Ammon's horn (tissue), 1 donor: ENCODE measurements at places on chromosomes 6 and 20.

- DNase-seq: no peak
Measured at GRCh38 chr6:37501632-37502491, 2.2 kb upstream of the CCDC167 start.

GRCh38 chr20:60060593-60060992 is 102.4 kb downstream of the CDH26 start:
- no peak for DNase-seq

- no peak for DNase-seq
Measured at GRCh38 chr6:67608099-67608749, 1026.9 kb upstream of the ADGRB3 start.

- DNase-seq: no peak
Measured at GRCh38 chr6:112563368-112563767, 216.2 kb downstream of the RFPL4B start.

DNA sequence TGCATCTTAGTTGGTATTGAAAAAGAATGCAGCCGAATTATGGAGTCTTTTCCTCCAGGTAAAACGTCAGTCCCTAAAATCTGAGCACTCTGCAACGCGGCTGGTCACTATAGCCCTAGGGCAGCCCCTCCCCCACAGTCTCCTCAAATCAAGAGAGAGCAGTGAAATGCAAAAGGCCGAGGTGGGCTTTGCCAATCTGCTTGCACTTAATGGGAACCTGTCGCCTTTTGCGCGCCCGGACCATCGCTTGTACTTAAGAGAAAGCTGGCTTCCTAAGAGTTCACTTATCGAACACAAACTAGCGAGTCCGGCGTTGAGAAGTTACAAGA is 447 bp downstream of the MCM3 start:
- DNase-seq: peak; percentile 16
